ENCODE measurements at places on chromosomes 7 and 10.

- no peak for DNase-seq
These were observed 2.1 kb upstream of the GUSB start for GRCh38 chr7:65983965-65984658.

DNA sequence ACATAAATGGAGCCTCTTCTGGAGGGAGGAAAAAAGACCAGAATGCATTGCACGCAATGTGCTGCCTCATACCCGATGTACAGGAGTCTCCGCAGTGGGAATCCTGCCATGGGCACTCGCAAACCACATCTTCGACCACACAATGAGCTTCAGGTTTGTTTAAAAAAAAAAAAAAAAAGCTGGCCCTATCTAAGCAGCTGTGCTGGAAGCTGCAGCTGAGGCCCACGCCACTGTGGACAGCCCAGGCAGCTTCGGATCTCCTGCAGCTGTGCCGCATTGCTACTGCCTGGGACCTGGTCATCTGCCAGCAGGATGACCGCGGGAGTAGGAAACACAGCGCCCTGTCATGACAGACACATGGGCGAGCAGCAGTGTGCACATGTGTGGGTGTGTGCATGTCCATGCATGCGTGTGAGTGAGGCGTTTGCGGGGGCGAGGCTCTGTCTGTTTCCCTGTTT is 26.0 kb downstream of the EN2 start:
- DNase-seq, result no peak

- no peak for DNase-seq
These were observed 876 bp downstream of the DNAH11 start for GRCh38 chr7:21543528-21544302.

- no peak for DNase-seq
These were observed 902 bp upstream of the CLDN15 start for GRCh38 chr7:101238226-101239182.

GRCh38 chr7:140696680-140697446 is at the start of gene NDUFB2:
TSS of gene NDUFB2 (plus strand) at chr7:140696708. CDS start at chr7:140696745, 37 bp downstream.
- DNase-seq, result peak; percentile 56

- DNase-seq, result no peak
These were observed 14.7 kb downstream of the CHST15 start for GRCh38 chr10:124078714-124079113.

DNA sequence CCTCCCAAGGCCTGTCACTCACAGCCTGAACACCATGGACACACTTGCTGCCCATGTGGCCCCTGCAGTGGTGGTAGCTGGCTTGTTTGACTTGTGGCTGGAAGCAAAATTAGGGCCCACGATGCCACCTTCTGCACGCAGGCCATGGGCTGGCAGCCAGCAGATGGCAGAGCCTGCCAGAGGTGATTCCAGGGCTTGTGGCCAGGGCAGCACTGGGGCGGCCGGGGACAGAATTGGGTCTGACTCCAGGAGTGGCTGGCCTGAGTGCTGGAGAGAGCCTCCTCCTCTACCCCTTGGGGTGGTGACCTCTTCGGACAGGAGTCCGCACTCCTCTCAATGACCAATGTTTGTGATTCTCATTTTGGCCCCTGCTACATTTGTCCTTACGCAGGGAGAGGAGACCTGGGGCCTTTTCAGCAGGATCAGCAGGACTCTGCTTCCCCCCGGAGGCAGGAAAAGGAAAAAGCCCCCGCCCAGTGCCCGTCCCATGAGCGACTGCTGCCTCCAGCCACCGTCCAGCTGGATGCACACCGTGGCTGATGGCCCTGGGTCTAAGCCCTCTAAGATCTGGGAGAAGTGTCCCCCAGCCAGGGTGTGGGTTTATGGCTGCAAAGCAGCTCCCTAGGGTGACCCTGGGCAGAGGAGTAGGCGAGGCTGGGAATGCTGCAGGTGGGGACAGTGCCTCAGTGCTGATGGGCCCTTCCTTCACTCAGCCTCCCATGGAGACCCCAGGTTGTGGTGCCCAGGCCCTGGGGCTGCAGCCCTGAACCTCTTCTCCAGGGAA is 26.5 kb downstream of the DNAJB12 start:
- DNase-seq, result no peak

DNA sequence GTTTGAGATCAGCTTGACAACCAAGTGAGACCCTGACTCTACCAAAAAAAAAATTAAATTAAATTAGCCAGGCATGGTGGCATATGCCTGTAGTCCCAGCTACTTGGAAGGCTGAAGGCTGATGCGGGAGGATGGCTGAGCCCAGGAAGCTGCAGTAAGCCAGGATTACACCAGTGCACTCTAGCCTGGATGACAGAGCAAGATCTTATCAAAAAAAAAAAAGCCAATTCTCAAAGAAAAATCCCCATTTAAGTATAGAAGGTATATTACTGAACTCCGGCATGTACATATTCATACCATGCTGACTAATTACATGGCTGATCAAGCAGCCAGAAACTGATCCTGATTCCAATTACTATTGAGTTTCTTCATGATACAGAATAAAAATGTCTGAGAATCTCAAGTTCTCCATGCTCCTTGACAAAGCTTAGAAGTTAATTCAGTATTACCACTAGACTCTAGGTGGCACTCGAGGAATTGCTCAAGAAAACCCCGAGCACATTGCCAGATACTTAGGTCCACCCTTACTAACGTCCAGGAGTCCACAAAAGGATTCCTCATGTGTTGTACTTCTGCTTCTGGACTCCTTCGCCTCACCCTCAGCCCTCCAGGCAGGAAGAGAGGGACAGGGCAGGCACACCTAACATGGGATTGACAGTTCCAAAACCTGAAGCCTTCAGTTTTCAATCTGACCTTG is 148.9 kb downstream of the PARD3 start:
- DNase-seq, result no peak

GRCh38 chr10:11756766-11757315 is 14.7 kb downstream of the ECHDC3 start:
- DNase-seq, result no peak

DNA sequence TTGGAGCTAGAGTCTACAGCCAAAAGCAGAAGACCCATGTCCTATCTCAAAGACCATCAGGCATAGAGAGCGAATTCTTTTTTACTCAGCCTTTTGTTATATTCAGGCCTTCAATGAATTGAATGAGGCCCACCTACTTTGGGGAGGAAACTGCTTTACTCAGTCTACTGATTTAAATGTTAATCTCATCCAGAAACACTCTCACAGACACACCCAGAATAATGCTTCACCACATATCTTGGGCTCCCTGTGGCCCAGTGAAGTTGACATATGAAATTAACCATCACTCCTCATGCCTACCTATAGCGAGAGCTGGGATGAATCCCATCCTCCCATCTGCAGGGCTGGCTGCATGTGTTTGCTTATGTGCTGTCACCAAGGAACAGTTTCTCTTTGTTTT is 26.0 kb upstream of the SORCS3 start:
- DNase-seq, result no peak

DNA sequence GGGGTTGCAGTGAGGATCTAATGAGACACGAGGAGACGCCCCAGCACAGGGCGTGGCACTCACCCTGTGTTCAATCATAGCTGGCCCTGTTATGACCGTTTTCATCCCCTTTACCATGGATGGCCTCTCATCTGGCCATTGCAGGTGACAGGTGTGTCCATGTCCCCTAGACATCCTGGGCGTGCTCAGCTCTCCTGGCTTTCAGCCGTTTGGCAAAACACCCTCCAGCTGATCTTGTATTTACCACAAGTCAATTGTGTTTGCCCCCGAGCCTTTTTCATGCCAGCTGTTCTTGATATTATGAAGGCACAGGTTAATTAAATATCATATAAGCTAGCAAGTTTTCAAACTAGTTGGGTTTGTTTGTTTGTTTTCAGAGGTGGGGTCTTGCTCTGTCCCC is 97.1 kb downstream of the CHST15 start:
- no peak for DNase-seq

- no peak for DNase-seq
These were observed 2.2 kb upstream of the KCTD7 start for GRCh38 chr7:66626331-66626934.

- no peak for DNase-seq
These were observed 91.7 kb upstream of the HPS1 start for GRCh38 chr10:98538472-98538871.

DNA sequence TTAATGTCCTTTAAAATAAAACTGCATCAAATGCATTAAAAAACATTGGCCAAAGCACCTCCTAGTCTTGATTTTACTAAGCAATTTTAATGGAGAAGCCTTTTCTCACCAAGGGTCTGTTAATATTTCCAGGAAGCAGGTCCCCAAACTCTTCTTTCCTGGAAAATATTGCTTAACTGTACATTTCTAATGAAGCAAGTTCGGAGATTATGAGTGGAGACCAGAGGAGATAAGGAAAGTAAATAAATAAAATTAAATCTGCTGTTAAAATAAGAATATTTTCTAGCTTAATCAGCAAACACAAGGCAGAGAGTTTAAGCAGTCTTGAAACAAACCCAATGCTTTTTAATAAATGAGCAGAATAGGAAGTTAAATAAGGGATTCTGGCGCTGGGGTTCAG is 322.4 kb downstream of the PTEN start:
- no peak for DNase-seq

- DNase-seq, result no peak
These were observed 78.4 kb downstream of the CYP26A1 start for GRCh38 chr10:93152136-93152535.

GRCh38 chr7:29794959-29795629 is 11.2 kb upstream of the WIPF3 start:
- DNase-seq, result no peak

- DNase-seq, result no peak
These were observed 39.1 kb downstream of the VWC2 start for GRCh38 chr7:49812534-49812933.

DNA sequence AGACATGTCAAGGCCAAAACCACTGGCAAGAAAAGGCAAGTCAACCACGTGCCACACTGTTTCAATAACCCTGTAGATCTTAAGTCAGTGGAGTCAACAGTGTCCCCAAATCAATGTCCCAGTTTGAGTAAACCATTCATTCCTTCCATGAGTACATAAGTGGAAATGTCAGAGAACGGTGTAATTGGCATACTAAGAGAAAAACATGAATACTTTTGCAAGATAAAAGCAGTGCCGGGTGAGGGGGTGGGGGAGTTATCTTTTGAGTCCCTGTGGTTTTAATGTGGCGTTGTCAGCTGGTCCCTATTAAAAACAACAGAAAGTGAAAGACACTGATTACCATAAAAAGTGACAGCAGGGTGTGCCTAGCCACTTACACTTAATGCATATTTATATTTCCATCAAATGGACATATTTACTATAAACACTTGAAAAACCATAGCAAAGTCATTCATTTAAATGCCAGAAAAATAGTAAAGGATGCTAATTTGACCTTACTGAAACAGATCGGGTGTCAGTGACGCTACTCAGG is 37.8 kb downstream of the RSU1 start:
- DNase-seq, result no peak

- DNase-seq, result no peak
These were observed 84.9 kb upstream of the SEC61G start for GRCh38 chr7:54843841-54844355.

DNA sequence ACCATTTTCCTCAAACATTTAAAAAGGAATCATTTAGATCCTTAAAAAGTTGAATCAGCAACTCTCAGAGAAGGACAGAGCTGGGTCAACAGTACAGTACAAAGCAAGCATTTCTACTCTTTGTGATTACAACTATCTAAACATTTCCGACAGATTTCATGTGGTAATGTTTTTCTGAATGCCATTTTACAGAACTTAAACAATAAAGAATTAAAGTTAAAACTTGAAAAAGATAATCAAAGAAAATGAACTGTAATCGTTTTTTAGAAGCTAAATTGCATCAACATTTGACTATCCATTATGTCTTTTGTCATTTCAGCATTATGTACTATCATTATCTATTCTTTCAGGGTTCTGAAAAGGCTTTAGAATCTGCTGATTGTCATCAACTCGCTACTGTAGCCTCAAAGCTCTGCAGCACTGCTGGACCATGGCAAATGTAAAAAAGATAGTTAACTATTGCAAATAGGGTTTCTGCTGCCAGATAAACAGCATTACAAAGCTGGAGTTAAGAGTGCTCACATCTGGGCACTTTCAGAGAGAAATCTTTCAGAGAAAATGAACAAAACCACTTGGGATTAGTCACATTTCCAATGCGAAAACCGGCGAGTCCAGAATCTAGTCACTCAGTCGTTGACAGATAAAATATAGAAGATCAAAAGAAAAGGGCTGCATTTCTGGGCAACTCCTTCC is 160.4 kb upstream of the LAMB4 start:
- no peak for DNase-seq

DNA sequence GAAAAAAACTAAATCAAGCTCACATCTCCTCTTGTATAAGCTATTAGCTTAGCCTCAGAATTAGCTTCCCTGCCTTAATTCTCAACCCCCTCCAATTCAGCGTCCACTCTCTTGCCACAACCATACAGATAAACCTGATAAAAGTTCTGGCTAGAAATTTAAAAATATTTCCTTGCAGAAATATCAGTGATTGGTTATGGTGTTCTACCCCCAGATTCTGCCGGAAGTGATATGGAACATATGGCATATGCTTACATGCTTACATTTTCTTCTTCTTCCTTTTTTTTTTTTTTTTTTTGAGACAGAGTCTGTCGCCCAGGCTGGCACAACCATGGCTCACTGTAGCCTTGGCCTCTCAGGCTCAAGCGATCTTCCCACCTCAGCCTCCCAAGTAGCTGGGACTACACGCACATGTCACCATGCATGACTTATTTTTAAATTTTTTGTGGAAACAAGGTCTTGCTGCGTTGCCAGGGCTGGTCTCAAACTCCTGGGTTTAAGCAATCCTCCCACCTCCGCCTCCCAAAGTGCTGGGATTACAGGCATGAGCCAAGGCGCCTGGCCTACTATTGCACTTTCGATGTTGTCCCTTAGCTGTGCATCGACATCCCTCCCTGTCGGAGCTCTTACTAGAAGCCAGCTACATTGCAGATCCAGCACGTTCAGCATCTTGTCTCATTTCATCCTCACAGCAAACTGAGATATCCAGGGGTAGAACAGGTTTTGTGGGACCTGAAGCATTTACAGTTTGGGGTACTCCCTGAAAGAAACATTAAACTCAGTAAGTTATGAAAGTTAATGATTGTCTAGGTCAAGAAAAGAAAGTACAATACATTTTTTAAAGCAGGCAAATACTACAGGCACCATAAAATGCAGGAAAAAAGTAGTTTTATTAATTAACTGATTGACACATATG is 205.6 kb upstream of the TCF7L2 start:
- no peak for DNase-seq

- DNase-seq, result no peak
These were observed 169.3 kb upstream of the AGK start for GRCh38 chr7:141381794-141382427.
